ENCODE measurements at places on chromosomes 2 and 18.

- no peak for DNase-seq
These were observed 83.5 kb downstream of the OSBPL6 start for GRCh38 chr2:178277741-178278197.

DNA sequence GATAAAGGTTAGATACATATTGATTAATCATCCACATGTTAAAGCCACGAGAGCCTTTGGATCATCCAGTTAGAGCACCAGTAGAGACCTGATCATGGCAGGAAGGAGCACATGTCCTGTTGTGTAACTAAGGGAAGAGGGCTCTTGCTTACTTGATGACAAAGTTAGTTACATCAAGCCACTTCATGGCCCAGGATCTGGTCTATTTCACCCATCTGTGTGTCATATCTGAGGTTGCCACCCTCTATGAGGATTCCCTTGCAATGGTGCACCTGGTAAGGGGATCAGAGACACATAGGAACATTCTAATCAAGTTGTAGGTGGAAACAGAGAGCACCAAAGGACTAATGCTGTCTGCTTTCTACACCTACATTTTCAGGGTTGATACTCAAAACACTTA is 6.7 kb downstream of the ANKAR start:
- no peak for DNase-seq

GRCh38 chr2:11014026-11014425 is 102.3 kb downstream of the KCNF1 start:
- DNase-seq, result no peak

DNA sequence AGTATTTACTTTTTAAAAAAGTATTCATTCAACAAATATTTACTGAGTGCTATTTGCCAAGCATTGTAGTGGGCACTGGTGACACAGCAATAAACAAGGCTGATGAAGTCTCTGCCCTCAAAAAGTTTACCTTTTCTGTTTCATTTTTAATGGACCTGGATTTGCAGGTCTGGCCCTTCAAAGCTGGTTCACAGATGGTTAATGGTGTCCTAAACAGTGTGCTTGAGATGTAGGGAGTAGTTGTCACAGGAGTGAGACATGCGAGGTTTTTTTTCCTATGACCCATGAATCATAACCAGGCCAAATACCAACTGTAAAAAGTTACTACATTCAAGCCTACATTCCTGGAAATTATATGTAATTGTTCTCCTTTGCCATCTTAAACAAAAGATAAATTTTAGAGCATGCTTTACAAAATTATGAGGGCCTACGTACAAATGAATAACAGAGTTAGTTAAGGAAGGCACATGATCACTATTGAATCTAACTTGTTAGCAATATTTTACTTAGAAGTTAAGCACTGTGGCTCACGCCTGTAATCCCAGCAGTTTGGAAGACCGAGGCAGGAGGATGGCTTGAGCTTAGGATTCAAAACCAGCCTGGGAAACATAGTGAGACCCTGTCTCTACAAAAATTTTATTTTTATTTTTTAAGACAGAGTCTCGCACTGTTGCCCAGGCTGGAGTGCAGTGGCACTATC is 223.9 kb downstream of the MBD5 start:
- no peak for DNase-seq
